ENCODE measurements at places on chromosomes 3 and 15. TPM values are rescaled to one million over a fixed set of nuclear protein-coding genes. Genes with fewer than 3 reads are reported as not detected.
A peak's percentile ranks its signal among the peaks of the same experiment; 100 is the strongest.

C3orf70 gene
- total RNA-seq = 1.3 TPM

GRCh38 chr3:139198186-139198585, 145.6 kb upstream of the MRPS22 start:
- DNase-seq = no peak

GRCh38 chr15:39192351-39192750, 388.5 kb upstream of the THBS1 start:
- DNase-seq = no peak

DNA sequence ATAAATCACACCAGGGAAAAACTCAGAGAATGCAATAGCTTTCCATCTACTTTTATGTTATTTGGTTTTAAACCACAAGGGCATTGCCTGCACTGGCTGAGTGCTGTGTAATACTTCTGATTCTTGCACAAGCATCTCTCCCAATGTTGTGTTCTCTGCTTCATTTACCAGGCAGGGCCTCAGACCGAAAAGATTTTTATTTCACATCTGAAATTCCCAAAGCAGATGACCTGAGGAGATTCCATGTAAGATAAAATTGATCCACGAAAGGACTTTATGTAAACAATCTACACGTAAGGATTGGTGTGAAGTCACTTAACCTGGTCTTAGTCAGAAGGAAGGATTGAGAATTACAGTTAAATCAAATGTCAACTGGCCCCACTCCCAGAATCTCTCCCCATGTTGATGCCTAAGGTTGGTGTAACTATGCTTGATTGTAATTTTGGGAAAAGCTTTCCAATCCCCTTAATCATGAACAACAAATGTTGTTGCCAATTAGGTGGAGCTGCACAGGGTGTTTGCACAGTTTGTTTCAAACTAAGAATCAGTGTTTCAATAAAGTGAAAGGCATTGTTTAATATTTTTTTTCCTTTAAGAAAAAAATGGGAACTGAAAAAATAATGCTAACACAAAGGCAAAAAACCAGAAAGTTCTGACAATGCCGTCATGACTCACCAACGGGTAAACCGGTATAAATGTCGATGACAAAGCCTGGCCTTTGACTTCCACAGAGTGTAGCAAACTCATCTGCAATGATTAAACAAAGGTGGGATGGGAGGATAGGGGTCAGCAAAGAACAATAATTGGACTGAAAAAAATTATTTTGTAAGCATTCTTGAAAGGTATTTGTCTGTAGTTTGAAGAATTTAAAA, 128.6 kb downstream of the DUT start:
- DNase-seq = peak; percentile 69

KIF7 gene
- 3.3 TPM for total RNA-seq

RPS27L gene
- 148 TPM for total RNA-seq

IL5RA gene
- 0.10 TPM for total RNA-seq

GRCh38 chr3:131608741-131609140, 106.0 kb upstream of the MRPL3 start:
- no peak for DNase-seq

DNA sequence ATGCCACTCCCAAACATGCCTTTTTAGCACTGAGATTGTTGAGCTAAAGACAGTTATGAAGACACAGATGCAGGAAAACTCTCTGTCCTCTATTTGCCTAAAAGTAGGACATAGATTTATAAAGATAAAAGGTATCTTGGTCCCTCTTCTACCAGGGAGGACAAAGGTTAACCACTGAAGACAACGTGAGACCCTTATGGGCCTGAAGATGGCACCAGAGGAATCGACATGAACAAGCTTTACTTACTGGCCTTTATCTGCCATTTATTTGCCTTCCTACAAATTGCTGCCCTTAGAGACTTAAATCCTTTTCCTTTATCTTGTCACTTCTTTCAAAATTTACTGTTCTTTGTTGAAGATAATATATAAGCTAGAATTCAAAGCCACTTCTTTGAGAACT, 109.7 kb upstream of the FAM3D start:
- DNase-seq = no peak

DNA sequence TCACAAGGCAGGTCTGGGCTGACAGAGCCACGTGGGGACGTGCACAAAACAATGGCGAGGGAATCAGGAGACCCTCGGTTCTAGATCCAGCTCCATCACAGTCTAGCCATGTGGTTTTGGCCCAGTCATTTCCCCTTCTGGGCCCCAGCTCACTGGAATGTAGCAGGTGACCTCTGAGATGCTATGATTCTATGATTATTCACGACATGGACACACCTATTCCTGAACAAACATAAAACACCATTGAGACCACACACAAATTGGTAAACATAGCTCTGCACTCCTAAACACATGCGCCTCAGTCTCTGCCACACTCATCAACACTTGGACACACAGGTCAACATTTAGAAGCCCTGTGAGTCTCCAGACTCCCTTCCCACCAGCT, 9.0 kb downstream of the IGDCC4 start:
- DNase-seq = no peak

LEKR1 gene
- total RNA-seq = 11.5 TPM

DNA sequence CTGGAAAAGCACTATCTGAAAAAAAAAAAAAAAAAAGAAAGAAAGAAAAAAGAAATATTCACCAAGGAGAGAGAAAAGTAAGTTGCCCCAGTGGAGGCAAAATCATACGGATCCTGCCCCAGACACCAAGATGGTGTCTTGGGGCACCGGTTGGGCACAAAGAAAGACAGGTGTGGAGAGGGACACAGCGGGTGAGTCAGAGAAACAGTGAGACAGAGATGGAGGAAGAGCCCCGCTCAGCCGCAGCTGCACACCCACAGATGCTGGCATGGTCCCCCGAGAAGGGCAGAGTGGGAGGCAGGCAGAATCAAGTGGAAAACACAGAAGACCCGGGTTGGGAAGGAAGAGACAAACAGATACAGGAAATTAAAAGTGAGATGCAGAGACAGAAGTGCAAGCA, 129.7 kb upstream of the SMAD3 start:
- no peak for DNase-seq

DNA sequence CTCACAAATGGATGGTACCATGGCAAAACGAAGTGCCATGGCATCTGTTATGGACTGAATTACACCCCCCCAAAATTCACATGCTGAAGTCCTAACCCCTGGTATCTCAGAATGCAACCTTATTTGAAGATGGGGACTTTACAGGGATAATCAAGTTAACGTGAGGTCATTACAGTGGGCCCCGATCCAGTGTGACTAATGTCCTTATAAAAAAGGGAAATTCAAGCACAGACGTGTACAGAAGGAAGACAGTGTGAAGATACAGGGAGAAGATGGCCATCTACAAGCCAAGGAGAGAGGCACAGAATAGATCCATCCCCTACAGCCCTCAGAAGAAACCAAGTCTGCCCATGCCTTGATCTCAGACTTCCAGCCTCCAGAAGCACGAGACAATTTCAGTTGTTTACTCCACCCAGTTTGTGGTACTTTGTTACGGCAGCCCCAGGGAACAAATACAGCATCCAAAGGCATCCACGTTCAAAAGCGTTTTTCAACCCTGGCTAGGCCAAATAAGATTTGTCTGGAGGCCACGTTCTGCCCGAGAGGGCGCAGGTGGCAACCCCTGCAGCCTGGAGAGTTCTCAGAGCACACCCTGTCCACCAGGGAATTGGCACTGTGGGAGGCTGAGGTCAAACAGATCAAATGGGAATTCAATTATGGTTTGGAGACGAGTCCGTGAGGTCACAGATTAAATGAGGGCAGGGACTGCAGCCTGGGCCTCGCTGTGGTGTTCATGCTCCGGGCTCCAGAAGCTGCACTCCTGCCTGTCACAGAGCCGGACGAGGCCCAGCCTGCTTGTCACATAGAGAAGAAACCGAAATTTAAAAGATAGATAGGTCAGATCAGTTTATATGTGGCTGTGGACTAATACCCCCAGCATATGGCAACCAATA, 494.8 kb downstream of the SHQ1 start:
- no peak for DNase-seq

GRCh38 chr3:106068795-106069194, 200.0 kb upstream of the CBLB start:
- no peak for DNase-seq

- DNase-seq = peak; percentile 48
These were observed 649 bp upstream of the PLOD2 start for GRCh38 chr3:146161663-146162002.

CHMP2B gene
- 26.2 TPM for total RNA-seq

GRCh38 chr15:51144021-51144532, 49.4 kb upstream of the TNFAIP8L3 start:
- DNase-seq = peak; percentile 59

- no peak for DNase-seq
These were observed 202.5 kb upstream of the TLE3 start for GRCh38 chr15:70299931-70300869.

KLHL40 gene
- not detected for total RNA-seq

SLC7A14 gene
- not detected for total RNA-seq

DNA sequence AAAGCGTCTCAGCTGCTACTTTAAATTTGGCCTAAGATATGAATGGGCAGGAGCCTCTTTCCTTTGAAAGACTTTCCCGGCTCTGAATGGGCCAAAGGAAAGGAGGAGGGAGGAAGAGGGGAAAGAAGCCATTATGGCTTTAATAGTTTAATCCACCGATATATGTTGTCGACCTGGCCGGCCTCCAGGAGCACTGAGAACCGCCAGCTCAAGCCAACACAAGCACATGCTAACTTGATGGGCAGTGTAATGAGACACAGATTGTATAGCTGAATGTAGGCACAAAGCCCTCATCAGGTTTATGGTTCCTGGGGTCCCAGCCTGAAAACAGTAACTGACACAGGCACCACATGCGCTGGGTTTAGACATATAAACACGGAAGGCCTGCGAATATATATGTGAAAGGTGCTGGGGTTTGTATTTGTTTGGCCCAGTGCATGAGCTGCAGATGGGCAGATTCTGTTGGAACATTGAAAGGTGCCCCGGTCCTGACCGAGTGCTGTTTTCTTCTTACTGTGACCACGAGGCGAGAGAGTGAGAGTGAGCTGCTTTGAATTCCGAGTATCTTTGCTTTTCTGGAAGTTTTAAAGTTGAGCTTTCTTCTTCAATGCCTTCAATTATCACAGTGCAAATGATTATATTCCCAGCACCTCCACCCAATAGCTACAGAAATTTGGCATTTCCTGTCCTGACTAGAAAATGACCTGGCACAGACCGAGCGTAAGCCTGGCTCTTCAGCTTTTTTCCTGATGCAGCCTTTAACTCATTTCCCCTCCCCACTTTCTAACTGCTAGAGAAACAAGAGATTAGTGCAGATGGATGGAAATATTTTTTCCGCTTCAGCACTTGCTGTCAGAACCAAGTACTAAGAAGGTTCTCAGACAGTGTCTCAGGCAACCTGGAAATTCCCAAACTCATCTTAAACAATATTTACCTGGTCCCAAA, 267.3 kb downstream of the RORA start:
- DNase-seq = no peak

DNA sequence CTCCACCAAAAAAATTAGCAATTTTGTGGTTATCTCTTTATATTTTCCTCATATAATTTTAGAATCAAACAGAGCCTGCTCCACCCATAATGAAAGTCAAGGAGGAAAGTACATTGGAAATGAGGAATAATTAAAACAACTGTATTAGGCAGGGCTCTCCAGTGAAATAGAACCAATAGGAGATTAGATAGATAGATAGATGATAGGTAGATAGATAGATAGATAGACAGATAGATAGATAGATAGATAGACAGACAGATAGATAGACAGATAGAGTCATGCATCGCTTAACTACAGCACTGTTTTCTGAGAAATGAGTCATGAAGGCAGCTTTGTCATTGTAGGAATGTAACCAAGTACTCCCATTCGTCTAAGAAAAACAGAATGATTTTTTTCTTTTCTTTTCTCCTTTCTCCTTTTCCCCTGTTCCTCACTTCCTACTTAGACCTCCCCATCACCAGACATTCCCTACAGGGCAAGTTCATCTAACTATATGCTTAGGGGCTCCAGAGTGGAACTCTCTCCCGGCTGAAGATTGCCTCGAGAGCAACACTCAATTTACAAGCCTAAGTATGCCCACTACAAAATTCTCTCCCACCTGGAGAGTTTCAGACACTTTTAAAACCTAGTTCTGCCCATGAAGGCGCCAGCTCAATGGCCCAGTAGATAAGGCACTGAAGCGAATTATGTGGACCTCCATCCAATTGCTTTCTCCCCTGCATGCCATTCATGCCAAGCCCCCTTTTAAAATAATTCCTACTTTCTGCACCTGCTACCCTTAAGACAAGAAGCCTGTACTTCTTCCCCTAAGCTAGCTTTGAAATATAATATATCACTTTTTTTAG, 53.3 kb upstream of the LIPC start:
- no peak for DNase-seq

- no peak for DNase-seq
These were observed 74.1 kb downstream of the ARHGAP31 start for GRCh38 chr3:119368298-119368697.

DAZL gene
- total RNA-seq = not detected

DNA sequence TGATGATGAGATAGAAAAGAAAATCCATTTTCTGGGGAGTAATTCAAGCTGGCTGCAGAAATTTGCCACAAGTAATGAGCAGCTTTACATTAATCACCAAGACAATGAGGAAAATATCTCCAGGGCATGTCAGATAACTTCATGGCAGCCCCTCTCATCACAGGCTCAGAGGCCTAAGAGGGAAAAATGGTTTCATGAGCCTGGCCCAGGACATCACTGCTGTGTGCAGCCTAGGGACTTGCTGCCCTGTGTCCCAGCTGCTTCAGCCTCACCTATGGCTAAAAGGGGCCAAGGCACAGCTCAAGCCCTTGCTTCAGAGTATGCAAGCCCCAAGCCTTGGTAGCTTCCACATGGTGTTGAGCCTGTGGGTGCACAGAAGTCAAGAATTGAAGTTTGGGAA, 161.7 kb downstream of the OPA1 start:
- no peak for DNase-seq

DNA sequence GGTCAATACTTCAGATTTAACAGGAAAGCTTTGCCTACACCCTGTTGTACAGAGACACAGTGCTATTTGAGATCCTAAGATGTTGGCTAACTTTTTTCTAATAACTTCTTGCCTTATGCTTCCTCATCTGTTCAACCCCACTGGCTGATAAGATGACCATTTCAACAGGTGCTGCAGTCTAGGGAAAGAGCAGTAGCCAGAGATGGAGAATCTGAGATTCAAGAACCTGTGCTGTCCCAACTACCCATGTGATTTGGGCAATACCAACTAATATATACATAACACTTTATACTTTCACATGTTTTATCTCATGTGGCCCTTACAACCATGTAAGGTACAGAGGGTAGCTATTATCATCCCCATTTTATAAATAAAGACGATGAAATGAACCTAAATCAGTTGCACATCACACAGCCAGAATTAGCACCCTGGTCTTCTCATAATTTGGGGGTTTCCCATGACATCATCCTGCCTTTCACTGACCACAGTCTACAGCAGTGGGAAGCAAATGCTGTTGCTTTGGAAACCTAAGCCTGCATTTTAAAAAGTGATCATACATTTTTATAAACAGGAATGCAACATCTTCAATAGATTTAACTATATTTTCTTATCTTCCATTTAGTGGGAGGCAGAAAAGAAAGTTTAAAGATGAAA, 9.7 kb downstream of the TTC23 start:
- DNase-seq = no peak

GRCh38 chr3:188931531-188931930, 240.2 kb upstream of the TPRG1 start:
- no peak for DNase-seq

DUOXA2 gene
- total RNA-seq = not detected

LRTM1 gene
- not detected for total RNA-seq

GRCh38 chr15:69165637-69166025, 5.2 kb downstream of the GLCE start:
- no peak for DNase-seq

GRCh38 chr15:30953183-30953582, 38.2 kb downstream of the MTMR10 start:
- DNase-seq = no peak

GRCh38 chr3:75001330-75001729, 386.9 kb upstream of the CNTN3 start:
- DNase-seq = peak; percentile 2

GRCh38 chr3:179973931-179974361, 62.8 kb downstream of the PEX5L start:
- peak; percentile 44 for DNase-seq

Data from H4 (cell line).